Memory B cell (primary cell): ENCODE measurements at places on chromosomes 4 and X.

GRCh38 chrX:151675121-151675746 is 20.0 kb upstream of the PRRG3 start:
- H3K4me1 ChIP-seq: no peaks in the 10 kb centered on the region
- peaks cover 5% of the 10 kb centered on the region for H3K27me3 ChIP-seq
- no peak for DNase-seq
- H3K4me3 ChIP-seq: no peak overlapping the region

- no peak overlapping the region for H3K27ac ChIP-seq
- H3K36me3 ChIP-seq: no peaks in the 10 kb centered on the region
- H3K27me3 ChIP-seq: peaks cover 12% of the 10 kb centered on the region
- H3K4me3 ChIP-seq: peak overlapping the region; percentile 59
Observed at GRCh38 chr4:168879188-168879587, 130.9 kb downstream of the CBR4 start.

GRCh38 chr4:40212674-40213527 is 16.1 kb downstream of the RHOH start:
- peak overlapping the region; percentile 46 for H3K4me3 ChIP-seq
- no peak for DNase-seq
- H3K27ac ChIP-seq: peak overlapping the region; percentile 83
- H3K4me1 ChIP-seq: peaks cover 57% of the 10 kb centered on the region
- peaks cover 37% of the 10 kb centered on the region for H3K36me3 ChIP-seq
- H3K27me3 ChIP-seq: no peaks in the 10 kb centered on the region

- no peak for DNase-seq
- no peak overlapping the region for H3K27ac ChIP-seq
- no peaks in the 10 kb centered on the region for H3K27me3 ChIP-seq
- H3K36me3 ChIP-seq: no peaks in the 10 kb centered on the region
- H3K4me3 ChIP-seq: no peak overlapping the region
Observed at GRCh38 chr4:136841526-136841925, 690.8 kb downstream of the PCDH18 start.

GRCh38 chr4:103018391-103019307 is 856 bp downstream of the SLC9B1 start:
- DNase-seq: peak; percentile 15
- H3K4me3 ChIP-seq: peak overlapping the region; percentile 93
- peaks cover 13% of the 10 kb centered on the region for H3K4me1 ChIP-seq
- H3K27me3 ChIP-seq: no peaks in the 10 kb centered on the region
- peak overlapping the region; percentile 99 for H3K27ac ChIP-seq

DNA sequence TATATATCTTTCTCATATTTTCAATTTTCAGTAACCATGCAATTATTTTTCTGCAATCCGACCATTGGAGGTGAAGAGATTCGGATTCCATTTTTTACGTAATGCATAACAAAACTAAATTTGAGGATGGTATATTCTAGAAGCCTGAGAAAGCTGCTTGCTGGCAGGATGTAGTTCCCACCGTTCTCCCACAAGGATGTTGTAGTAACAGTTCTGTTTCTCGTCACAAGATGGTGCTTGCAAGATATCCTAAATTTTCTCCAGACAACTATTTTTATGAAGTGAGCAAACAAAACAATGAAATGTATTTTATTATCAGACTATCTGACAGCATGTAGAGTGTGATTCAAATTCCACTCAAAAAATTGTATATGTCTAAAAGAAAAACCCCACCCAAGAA is 10.7 kb downstream of the PWWP3B start:
- H3K4me1 ChIP-seq: no peaks in the 10 kb centered on the region
- H3K27ac ChIP-seq: no peak overlapping the region
- H3K27me3 ChIP-seq: no peaks in the 10 kb centered on the region

DNA sequence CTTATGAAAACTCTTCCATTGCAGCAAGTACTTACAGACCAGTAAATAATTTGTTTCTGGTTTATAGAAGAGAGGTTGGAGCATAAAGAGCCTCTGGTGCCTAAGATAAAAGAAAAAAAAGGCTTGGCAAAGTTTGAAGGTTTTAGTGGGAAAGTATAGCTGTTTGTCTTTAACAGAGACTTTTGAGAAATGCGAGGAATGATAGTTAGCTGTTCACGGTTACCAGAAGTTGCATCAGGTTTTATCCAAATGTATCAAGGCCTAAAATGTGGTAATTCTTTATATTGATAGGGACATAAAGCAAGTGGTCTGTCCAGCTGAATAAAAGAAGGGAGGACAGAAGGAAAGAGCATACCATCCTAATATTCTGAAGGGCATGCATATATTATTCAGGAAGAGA is 29.3 kb downstream of the RAP1GDS1 start:
- no peak for DNase-seq
- H3K4me1 ChIP-seq: peaks cover 31% of the 10 kb centered on the region
- H3K36me3 ChIP-seq: peaks cover 14% of the 10 kb centered on the region
- H3K27ac ChIP-seq: peak overlapping the region; percentile 75
- H3K27me3 ChIP-seq: no peaks in the 10 kb centered on the region

- DNase-seq: no peak
- peaks cover 31% of the 10 kb centered on the region for H3K36me3 ChIP-seq
- no peaks in the 10 kb centered on the region for H3K4me1 ChIP-seq
- no peaks in the 10 kb centered on the region for H3K27me3 ChIP-seq
Observed at GRCh38 chrX:72348247-72348979, 42.7 kb upstream of the CITED1 start.

DNA sequence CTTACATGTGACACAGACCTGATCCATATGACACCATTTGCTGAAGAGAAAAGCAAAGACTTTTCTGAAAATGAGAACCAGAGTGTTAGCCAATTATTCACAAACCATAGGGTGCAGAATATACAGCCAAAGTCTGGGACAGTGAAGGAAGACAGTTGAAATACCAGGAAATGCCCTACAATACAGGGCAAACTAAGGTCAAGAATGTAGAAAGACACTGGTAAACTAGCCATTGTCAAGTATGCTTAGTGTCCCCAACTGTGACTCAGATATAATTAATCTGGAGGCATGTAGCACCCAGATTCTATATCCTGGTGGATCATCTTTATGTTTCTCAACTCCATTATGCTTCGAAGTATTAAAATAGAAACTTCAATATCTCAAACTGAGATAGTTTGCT is 200.9 kb upstream of the FSTL5 start:
- H3K27me3 ChIP-seq: no peaks in the 10 kb centered on the region
- no peak for DNase-seq
- no peak overlapping the region for H3K4me3 ChIP-seq

GRCh38 chr4:79535516-79535915 is 127.5 kb upstream of the GK2 start:
- H3K27ac ChIP-seq: no peak overlapping the region
- DNase-seq: no peak
- no peak overlapping the region for H3K4me3 ChIP-seq
- H3K27me3 ChIP-seq: peaks cover 1% of the 10 kb centered on the region
- H3K4me1 ChIP-seq: no peaks in the 10 kb centered on the region

DNA sequence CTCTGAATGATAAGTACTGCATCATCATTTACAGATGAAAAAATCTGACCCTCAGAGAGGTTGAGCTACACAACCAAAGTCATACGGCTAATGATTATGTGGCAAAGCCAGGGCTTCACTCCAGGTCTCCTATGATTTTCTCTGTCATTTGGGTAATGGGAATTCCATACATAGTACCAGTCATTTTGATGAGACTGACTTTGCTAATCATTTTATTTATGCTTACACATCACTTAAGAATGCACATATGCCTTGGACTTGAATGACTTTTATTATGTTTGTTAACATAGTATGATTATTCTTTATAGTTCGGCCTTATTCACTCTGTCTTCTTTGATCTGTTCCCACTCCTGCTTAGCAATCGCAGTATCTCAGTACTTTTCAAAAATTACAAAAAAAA is 255.1 kb upstream of the GPRIN3 start:
- no peak for DNase-seq
- peaks cover 3% of the 10 kb centered on the region for H3K27me3 ChIP-seq
- H3K27ac ChIP-seq: no peak overlapping the region
- no peaks in the 10 kb centered on the region for H3K36me3 ChIP-seq
- H3K4me3 ChIP-seq: no peak overlapping the region
- no peaks in the 10 kb centered on the region for H3K4me1 ChIP-seq
